ENCODE measurements at places on chromosomes 16 and 17. TPM values are rescaled to one million over a fixed set of nuclear protein-coding genes. Genes with fewer than 3 reads are reported as not detected.

Gene KRTAP1-1
- total RNA-seq = not detected

GRCh38 chr17:21001111-21001812 is 41.5 kb downstream of the USP22 start:
- no peak for DNase-seq

- DNase-seq = no peak
Measured at GRCh38 chr16:5466551-5466950, 369.0 kb upstream of the EEF2KMT start.

DNA sequence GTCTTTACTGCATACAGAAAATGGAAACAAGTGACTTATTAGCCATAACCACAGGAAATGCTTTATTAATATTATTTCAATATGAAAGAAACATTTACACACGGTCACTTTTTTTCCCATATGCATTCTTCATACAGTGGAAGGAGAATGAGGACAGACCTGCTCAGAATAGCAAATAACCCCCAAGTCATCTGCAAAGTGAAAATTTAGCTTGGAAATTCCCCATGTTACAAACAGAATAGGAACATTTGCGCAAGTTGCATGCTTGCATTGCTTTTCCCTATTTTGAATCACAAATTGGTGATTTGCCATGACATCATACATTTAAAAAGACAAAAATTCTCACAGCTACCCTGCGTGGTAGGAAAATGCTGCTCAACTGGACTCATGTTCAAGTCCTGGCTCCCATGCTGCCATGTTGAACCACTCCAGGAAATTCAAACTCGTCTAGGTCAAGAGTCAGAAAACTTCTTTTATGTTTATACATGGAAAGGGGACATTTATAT is 102.0 kb downstream of the GP2 start:
- no peak for DNase-seq

Gene SLC5A2
- not detected for total RNA-seq

- DNase-seq = no peak
Measured at GRCh38 chr17:7203391-7203790, 16.2 kb downstream of the DLG4 start.

DNA sequence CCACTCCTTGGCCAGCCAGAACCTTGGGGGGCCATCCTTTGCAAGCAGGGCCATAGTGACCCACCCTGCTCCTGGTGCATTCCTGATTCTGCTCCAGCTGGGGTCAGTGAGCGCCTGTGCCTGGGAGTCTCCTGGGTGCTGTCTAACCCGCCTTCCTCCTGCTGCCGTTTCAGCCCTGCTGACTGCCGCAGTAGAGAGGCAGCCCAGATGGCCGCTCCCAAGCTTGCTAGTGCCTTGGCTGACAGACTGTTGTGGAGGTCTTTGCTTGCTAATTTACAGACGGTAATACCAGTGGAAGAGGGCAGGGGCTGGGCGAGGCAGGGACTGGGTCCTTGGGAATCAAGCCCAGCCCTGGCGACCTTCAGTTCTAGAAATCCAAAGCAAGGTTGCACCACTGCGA is 99.6 kb downstream of the SOCS1 start:
- DNase-seq = no peak

Gene C17orf100
- 3.8 TPM for total RNA-seq

Gene ABCC11
- total RNA-seq = 0.72 TPM

DNA sequence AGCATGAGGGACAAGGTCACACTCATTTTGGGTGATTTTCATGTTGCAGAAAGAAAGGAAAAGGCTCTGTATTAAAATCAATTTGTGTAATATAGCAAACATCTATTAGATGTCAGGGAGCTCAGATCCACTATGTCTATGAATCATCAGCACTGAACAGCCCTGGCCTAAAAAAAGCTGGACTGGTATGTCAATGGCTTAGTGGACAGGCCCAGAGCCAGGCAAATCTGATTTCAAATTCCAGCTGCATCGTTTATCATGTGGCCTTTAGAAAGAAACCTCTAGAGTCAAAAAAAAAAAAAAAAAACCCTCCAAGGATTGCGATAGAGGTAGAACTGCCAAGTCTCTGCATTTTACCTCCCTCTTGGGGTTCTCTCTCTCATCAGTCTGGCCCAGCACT is 5.4 kb downstream of the GAS7 start:
- DNase-seq = no peak

Gene CCDC92B
- 1.9 TPM for total RNA-seq
